Stimulated activated CD8-positive, alpha-beta memory T cell treated with anti-CD3 and anti-CD28 coated beads, Interleukin-7, amount 100 ng/mL, for 4 hours (primary cell): ENCODE measurements at places on chromosomes 2 and 18.

- no peak for DNase-seq
Measured at GRCh38 chr18:26336572-26336971, 110.3 kb downstream of the TAF4B start.

DNA sequence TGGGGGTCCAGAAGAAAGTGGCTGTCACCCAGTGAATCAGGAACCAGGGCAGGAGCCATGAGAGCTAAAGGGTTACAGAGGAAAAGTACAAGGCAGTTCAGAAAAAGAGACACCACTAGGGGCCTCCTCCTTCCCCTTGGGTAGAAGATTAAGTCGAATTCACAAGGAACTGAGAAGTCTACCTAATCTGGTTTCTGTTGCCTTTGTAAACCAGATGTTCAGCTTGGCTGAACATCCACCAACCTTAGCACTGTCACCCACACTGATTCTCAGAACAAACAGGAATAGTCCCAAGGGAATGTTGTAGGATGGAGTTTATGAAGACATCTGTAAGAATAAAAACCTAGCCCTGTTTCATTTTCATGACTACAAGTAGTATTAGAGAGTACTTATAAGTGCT is 90.4 kb upstream of the NOSTRIN start:
- no peak for DNase-seq

DNA sequence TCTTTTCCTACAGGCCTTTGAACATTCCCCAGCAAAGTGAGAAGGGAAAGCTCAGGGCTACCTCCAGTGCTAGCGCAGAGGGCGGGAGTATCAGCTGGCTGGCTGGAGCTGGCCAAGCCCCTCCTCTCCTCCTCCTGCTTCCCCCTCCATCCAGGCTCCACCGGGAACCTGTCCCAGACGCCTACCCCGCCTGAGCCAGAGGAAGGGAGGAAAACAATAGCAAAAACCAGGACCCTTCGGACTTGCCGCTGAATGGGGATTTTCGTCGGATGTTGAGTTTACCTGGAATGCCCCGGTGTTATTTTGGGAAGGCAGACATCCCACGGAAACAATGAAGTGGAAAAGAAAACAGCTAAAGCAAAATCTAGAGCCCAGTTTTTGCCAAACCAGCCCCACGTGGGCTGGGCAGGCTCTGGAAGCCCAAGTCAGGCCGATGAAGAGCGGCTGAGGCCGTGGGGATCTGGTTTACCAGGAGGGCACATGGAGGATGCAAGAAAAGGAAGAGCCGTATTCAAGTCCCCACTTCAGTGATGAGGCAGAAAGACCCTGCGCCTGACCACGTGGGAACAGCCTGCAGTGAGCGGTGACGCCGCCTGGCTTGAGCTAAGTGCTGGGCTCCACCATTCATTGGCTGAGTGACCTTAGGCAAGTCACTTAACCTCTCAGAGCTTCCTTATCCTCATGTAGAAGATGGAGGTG is 100.4 kb upstream of the LCLAT1 start:
- DNase-seq, result no peak

DNA sequence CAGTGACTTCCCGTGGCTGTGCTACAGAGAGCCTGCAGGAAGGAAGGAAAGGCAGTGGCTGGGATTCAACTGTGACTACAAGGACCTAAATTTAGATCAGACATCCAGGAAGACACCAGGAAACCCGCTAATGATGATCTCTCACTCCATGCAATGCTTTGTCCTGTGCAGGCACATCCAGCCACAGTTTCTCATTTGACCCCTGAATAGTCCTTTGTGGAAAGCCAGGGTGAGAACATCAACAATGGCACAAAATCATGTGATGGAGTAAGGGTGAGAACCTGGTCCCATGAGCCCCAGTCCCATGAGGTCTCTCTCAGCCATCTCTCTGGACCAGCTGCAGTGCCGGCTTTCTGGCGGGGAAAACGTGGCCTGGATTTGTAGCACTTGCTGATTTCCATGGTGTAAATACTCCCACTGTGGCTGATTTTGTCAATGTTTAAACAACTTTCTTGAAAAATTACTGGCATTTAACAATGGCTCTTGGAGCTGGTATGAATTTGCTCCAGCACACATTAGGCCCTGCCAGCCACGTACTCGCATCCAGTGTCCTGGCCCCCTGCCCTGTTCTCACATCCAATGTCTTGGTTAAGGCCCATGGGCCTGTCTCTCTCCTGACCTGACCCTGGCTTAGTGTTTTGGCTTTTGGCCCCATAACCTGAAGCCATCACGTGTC is 159.0 kb upstream of the HAAO start:
- no peak for DNase-seq

DNA sequence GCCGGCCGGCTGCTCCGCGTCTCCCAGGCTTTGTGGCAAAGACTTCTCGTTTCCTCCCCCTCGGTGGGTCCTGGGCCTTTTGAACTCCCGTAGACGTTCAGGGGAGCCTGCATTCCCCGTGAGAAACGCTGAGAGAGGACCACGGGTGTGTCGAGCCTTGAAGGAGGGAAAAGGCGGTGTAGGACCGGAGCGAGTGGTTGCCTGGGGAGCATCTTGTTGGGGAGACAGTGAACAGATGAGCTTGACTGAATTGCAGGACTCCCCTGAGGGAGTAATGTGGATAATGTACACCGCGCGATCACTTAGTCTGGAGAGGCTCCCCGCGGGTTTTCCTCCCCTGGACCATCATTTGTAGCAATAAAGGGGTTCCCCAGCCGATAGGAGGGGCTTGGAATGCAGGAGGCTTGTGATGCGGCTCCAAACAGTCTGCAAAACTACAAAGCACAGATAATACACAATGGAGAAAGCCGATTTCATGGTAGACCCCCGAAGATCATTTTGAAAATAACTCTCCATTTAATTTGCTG is 769 bp downstream of the ALMS1 start:
- DNase-seq, result no peak

DNA sequence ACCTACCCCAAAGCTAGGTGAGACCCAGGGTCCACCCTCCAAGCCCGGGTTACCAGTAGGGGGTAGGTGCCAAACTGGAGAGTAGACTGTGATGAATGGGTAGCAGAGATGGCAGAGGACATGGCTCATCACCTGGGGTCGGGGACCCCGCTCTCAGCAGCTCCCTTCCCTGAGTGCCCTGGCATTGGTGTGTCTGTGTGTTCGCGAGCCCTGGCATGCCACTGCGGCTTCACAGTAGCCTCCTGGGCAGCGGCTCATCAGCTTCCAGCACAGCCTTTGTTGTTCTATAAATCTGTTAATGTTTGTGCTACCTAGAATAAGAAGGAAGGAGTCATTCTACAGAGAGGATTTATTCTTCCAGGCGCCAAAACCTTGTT is 62.6 kb upstream of the ALPP start:
- DNase-seq, result no peak

DNA sequence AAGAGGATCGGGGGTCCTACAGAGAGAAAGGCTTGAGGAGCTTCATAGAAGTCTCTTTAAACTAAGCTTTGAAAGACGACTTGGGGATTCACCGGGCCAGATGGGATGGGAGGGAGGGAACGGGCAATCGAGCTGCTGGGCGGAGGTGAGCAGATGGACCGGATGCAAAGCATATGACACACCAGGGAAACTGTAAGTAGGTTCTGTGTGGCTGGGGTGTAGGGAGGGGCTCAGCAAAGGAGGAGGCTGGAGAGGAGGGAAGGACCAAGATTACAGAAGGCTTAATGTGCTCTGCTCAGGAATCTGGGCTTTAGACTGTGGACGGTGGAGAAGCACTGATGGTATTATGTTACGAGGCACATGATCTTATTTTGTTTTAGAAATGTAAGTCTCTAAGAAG is 131.5 kb downstream of the MAIP1 start:
- no peak for DNase-seq

DNA sequence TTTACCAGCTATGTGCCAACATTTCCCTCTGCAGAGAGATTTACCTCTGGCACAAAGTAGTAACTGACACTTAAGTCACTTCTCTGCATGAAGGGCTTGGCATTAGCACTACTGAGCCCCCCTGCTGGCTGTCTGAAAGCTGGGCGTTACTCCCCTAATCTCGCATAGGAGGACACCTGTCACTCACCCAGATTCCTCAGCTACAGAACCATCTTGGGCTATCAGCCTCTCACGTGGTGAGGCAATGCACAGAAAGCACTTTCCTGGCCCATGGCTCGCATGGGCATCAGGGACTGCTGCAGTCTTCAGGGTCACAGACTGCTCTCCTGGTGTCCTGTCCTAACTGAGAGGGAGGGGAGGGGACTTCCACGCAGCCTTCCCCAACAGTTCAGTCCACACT is 12.0 kb downstream of the SERPINE2 start:
- no peak for DNase-seq

GRCh38 chr2:180621941-180622918 is 358.2 kb upstream of the UBE2E3 start:
- no peak for DNase-seq

DNA sequence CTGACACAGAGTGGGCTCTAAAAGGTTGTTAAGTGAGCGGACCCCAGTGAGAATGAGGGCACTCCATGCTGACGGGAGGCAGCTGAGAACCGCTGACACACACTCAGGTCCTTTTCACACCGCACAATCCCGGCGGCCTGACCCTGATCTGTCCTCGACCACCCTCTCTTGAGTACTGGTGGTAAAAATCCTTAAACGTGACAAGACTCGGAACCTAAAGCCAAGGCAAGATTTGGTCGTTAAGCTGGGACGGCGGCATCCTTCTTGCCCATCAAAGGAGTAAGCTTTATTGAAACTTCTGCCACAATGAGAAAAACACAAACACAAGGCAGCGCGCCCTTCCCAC is 569 bp downstream of the TMX3 start:
- no peak for DNase-seq

DNA sequence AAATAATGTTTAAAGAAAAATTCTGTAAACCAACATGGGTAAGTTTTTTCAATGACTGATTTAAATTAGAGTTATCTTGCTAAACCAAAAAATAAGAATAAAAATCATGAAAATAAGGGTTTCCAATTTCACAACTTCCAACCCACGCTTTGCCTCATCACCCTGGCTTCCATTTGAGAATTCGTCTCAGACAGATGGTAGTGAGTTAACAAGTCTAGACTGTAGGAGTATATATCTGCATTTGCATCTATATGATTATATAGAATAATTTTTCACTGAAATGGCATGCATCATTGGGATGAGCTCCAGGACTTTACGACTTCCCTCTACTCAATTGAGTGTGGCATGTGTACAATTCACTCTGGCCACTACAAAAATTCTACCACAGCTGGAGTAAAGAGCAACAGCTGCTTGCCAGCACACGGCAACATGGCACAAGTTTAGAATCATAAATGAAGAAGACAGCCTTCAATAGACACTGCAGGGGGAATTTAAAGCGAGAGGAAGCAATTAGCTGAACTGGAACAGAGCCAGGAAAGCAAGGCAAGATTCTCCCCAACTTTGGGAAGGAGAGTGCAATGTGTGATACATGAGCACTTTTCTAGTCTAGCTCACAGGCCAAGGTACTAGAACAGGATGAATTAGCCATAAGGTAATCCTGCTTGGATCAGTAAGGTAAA is 1673.5 kb upstream of the CELF4 start:
- DNase-seq, result no peak

DNA sequence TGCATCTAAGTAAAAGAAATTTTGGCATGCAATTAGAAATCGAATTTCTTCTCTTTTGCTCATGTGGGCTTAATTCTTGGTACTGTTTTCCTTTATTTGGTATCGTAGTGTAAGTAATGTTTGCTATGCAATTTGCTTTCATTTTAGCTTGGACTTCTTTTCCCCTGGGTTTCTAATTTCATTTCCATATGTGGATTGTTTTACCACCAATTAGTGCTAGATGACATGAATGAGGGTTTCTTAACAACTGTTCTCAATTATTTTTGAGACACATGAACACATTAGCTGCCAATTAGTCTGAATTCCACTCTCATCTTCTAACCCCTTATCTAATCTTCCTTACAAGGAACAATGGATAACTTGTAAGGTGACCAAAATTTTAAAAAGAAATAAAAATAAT is 1047.2 kb upstream of the PIK3C3 start:
- no peak for DNase-seq

DNA sequence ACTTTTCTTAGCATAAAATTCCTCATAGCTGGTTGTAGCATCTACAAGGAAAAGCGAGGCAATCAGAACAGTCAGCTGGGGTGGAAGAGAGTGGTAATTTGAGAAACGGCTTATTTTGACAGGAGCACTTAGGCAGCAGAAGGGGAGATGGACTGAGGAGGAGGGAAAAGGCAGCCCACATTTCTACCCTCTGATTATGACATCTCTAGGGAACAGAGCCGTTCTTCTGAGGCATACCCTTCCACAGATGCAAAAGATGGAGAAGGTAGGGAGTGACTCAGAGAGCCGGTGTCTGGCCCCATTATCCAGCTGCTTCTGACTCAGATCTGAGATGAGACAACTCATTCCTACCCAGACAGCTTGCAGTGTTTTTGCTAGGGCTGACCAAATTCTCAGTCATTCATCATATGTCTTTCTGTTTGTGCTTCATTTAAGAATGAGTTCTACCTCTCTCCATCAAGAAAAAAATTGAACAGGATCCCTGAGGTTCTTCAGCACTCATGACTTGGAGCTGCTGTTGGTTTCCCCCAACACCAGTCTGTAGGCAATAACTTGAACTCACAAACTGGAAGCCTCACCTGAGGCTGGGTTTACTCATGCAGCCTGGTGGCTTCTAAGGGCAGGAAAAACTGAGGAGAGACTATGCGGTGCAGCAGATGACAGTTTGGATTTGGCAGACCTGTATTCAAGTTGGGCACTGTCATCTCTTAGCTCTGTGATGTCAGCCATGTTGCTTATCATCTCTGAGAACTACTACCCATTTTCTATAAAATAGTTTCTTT is 15.9 kb upstream of the SEC11C start:
- DNase-seq, result no peak
